Fibroblast of skin of right biceps (primary cell): ENCODE measurements at places on chromosomes 1 and 21.
A peak's percentile ranks its signal among the peaks of the same experiment; 100 is the strongest.

DNA sequence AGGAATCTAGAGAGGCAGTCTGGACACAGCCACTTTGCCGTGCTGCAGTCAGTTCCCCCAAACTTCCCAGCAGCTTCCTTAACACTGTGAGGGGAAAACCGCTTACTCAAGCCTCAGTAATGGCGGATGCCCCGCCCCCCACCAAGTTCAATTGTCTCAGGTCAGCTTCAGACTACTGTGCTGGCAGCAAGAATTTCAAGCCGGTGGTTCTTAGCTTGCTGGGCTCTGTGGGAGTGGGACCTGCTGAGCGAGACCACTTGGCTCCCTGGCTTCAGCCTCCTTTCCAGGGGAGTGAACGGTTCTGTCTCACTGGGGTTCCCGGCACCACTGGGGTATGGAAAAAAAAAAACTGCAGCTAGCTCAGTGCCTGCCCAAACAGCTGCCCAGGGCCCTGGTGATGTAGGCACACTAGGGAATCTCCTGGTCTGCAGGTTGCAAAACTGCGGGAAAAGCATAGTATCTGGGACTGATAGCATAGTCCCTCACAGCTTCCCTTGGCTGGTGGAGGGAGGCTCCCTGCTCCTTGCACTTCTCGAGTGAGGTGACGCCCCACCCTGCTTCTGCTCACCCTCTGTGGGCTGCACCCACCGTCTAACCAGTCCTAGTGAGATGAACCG, 23.7 kb upstream of the HFM1 start:
- peak; percentile 13 for DNase-seq

- peak; percentile 70 for DNase-seq
These were observed 12.9 kb downstream of the CENPF start for GRCh38 chr1:214615871-214616270.

DNA sequence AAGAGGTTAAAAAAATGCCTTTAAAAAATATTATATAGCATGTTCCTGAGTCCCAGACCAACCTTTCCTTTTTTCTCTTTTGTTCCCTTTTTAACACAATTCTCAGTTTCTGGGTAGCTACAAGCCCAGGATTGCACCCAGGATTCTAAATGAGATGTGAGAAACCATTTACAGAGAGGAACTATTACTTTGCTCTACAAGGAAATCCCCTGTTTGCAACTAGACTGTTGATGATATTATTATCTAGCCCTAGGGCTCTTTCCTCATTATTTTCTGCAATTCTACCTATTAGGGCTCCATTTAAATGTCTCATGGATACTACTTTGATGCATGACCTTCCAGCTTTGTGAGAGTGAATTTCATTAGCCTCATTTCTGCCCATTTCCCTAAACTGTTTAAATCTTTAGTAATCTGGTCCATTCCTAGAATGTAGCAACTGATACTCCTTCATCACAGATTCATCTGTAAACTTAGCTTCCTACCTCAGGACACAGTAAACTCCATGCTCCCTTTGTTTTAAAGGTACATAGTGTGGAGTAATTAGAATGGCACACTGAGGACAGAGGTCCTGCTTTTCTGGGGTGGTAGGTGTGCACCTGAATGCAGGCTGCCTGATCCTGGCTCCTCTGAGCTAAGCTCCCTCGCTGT, 7.1 kb upstream of the KIF14 start:
- no peak for DNase-seq

DNA sequence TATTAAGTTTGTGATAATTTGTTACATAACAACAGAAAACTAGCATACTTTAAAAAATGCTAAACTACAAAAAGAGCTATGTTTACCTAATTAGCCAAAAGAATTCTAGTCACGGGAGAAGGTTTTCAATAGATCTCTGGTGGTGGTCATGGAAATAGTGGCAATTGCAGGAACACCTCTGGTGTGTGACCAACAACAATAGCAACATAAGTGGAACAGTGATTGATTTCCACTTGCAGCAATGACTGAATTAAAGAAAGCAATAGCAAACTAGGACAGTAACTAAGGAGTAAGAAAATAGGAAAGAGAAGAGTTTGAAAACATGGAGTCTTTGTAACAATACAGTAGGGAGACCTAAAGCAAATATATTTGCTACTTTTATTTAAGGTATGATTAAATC, 171.3 kb upstream of the ADGRL4 start:
- DNase-seq, result no peak

- no peak for DNase-seq
These were observed 9.4 kb downstream of the PRXL2B start for GRCh38 chr1:2595812-2596529.
